Activated CD4-positive, alpha-beta T cell treated with anti-CD3 and anti-CD28 coated beads for 4 hours (primary cell): ENCODE measurements at places on chromosomes 13 and 19.

DNA sequence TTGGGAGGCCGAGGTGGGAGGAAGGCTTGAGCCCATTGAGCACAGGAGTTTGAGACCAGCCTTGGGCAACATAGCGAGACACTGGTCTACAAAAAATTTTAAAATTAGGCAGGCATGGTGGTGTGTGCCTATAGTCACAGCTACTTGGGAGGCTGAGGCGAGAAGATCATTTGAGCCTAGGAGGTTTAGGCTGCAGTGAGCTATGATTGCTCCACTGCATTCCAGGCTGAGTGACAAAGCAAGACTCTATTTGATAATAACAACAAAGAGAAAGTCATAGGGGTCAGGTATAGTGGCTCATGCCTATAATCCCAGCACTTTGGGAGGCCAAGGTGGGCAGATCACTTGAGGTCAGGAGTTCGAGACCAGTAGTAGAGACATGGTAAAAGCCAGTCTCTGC, 4.6 kb upstream of the SLC44A2 start:
- DNase-seq, result no peak

GRCh38 chr13:36352350-36352749, 6.2 kb upstream of the SPART start:
- DNase-seq, result no peak

DNA sequence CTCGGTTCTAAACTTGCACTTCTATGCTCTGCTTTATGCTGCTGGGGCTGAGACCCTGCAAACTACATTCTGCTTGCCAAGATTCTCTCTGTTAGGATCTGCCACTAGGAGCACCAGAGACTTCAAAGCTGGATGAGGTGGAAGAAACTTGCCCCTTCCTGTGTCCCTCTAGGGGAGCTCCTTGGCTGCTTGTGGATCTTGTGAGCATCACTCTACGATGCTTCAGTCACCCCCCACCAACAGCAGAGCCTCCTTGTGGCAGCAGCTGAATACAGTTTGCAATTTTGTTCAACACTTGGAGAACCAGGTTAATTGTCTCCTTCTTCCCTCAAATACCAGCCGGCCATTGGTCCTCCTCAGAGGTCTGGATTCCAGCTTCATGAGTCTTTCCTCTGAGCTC, 310.6 kb downstream of the FGF14 start:
- DNase-seq, result no peak

GRCh38 chr19:13281567-13282291, 131.5 kb downstream of the IER2 start:
- no peak for DNase-seq

DNA sequence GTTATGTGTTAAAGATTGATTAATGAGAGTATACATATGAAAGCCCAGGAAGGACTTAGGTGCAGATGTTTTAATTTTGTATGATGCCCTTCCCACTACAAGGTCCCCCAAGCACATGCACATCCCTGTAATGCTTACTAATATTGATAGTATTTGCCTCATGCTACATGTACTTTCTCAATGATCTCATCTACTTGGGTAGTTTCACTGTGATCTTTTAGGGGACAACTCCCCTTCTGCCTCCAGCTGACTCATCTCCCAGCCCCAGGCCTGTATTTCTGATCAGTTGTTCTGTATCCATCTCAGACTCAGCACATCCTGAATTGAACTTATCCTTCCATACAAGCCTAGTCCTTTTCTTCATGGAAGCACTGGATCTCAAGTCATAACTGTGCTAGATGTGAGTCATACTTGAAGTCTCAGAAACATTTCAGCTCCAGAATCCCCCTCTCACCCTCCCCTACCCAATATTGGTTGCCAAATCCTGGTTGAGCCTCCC, 49.4 kb upstream of the INTS6 start:
- DNase-seq, result no peak

DNA sequence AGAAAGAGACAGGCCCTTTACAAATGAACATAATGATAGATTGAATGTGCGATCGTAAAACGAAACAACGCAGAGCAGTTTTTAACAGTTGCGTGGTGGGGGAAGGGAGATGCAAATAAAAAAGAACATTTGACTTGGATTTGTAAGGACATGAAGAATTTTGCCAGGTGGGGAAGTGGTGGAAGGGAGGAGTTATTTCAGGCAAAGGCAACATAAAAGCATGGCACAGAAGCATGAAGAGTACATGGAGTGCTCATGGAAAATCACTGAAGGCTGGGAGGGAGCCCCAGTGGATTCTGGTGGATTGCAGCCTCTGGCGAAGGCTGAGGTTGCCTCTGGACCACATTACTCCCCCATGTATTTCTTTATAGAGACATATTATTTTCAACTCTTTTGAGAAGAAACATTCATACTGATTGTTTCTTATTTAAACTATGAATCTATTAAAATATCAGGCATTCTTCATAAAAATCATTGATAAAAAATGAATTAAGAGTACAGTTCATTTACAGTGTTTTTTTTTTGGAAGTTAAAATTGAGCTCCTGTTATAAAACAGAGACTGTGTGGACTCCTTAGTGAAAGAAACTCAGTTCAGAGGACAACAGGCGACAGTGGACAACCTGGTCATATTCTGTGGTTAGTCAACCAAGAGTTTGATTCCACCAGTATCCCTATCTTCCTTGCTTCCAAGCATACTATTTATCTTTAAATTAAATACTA, 57.5 kb downstream of the STARD13 start:
- DNase-seq, result no peak

GRCh38 chr13:80894917-80895316, 554.0 kb upstream of the SPRY2 start:
- no peak for DNase-seq

- no peak for DNase-seq
Measured at GRCh38 chr13:110600980-110601379, 14.4 kb upstream of the NAXD start.

GRCh38 chr13:65095161-65096082, 2134.7 kb downstream of the PCDH9 start:
- DNase-seq, result no peak

DNA sequence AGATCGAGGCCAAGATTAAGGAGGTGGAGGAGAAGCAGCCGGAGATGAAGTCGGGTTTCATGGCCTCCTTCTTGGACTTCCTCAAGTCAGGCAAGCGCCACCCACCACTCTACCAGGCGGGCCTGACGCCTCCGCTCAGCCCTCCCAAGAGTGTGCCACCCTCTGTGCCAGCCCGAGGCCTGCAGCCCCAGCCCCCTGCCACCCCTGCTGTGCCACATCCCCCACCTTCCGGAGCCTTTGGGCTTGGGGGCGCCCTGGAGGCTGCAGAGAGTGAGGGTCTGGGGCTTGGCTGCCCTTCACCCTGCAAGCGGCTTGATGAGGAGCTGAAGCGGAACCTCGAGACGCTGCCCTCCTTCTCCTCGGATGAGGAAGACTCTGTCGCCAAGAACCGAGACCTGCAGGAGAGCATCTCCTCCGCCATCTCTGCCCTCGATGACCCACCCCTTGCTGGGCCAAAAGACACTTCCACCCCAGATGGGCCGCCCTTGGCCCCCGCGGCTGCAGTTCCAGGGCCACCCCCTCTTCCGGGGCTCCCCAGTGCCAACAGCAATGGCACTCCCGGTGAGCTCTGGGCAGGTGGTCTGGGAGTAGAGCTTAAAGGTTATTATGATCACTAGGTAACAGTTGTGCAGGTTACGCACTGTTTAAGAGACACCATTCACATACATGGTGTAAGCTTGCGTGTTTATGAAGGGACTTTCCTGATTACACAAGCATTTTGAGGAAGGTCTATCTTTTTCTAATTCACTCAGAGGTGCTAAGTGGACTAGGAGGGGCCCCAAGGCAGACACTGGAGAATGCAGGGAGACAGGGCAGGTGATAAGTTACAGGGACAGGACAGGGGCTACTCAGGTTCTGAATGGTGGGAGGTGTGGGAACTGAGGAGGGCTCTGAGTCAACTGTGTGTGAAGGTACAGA, 8.7 kb downstream of the PRR12 start:
- no peak for DNase-seq

DNA sequence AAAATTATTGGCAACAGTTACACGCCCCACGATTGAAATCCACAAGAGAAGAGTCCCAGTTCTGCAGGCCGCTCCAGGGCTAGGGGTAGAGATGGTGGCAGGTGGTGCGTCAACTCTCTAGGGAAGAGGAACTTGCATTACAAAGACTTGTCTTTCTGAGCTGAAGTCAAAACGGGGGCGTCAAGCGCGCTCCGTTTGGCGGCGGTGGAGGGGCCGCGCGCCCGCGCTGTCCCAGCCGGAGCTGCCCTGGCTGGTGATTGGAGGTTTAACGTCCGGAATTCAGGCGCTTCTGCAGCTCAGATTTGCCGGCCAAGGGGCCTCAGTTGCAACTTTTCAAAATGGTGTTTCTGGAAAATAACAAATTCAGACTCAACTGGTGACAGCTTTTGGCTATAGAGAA, 38.9 kb downstream of the SOX1 start:
- DNase-seq, result no peak

GRCh38 chr19:12784394-12784870, 6.9 kb upstream of the JUNB start:
- DNase-seq, result no peak

GRCh38 chr13:24688950-24689349, 8.7 kb downstream of the ATP12A start:
- no peak for DNase-seq

- DNase-seq, result peak; percentile 31
Measured at GRCh38 chr19:5953680-5954213, 24.2 kb downstream of the RANBP3 start.

- DNase-seq, result no peak
Measured at GRCh38 chr13:66576381-66576780, 653.8 kb downstream of the PCDH9 start.

DNA sequence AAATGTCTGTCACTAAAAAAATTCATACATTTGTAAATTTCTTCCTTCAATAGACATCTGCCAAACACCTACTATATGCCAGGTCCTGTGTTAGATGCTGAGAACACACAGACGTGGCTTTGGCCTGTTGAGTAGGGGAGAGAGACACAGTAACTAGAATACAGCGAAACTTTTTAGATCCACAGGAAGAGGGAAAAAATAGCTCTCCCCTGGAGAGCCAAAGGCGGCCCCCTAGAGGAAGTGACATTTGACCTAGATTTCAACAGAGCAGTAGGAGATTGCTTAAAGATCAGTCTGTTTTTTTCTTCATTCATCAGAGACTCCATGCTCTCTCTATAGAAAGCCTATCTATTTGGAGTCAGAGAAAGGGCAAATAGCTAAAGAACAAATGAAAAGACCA, 11.3 kb downstream of the LCP1 start:
- DNase-seq, result no peak

DNA sequence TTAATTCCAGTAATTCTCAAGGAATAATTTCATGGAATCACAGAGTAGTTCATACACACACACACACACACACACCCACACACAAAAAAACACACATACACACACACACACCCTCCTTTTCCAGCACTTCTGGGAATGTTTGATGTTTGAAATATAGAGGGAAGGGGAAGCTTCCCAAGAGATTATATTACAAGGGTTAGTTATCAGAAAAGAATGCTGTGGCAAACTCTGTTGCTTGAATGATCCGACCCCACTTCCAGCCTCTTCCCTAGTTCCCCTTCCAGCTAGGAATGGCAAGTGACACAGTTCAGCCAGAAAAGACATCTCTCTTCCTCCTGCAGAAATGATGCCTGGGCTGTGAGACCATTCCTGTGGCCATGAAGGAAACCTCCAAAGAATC, 49.9 kb downstream of the KCTD12 start:
- no peak for DNase-seq

GRCh38 chr19:33879818-33880575, 83.3 kb downstream of the KCTD15 start:
- DNase-seq, result no peak

DNA sequence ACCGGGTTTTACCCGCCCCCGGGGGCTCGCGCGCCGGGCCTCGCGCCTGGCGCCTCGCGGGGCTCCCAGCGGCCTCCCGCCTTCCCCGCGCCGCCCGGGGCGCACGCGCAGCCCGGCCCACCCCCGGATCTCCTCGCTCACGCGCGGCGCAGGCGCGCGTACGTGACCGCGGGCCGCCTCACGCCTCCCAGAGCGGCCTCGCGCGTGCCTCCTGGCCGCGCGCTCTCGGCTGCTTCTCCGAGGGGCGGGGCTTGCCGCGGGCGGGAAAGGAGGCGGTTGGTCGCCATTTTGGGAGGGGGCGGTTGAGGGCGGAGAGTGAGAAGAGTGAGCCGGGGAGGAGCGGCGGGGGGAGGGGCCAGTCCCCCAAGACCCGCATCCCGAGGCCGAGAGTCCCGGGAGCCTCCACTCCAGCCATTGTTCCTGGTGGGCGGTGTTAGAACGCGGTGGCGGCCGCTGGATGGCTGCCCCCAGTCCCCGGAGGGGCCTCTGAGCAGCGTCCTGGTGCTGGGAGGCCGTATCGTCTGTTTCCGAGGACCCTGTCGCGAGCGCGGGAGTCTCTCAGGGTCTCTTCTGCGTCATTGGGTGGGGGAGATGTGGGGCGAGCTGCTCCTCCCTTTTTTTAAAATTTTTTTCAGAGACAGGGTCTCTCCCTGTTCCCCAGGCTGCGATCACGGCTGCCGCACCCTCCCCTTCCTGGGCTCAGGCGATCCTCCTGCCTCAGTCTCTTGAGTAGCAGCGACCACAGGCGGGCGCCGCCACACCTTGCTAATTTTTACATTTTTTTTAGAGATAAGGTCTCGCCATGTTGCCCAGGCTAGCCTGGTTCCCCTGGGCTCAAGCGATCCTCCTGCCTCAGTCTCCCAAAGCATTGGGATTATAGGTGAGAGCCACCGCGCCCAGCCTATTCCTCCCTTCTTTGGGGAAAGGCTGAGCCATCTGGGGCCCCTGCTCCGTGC, at the start of gene ZNF541:
Gene ZNF541 (minus strand): TSS at position 78 of the 956 bp plus-strand sequence. CDS start 17,292 bp downstream, outside the sequence.
- DNase-seq, result peak; percentile 92

DNA sequence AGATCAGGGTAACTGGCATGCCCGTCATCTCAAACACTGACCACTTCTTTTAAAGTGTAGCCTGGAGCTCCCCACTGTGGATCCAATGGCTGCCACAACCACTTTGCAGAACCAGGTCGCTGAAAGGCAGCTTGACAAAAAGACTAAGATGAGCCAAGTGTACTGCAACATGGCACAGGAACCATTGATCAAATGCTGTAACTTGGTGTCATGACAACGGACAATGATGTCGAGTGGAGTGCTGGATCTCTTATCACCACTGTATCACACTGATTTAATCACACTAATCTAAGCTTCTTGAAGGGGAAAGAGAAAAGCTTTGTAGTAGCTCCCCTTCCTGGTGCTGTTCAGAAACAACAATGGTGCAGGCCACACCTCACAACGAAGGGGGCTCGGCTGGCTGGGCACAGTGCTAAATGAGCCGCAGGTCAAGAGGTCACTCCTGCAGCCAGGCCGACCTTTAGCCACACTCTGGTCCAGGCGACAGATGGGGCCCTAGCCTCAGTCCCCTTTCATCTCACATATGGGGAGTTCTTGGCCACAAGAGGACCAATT, 2.2 kb upstream of the TNFRSF19 start:
- no peak for DNase-seq

- DNase-seq, result no peak
Measured at GRCh38 chr19:11141937-11142527, 13.6 kb downstream of the SPC24 start.
